ENCODE measurements at places on chromosomes 7 and 10. TPM values are rescaled to one million over a fixed set of nuclear protein-coding genes. Genes with fewer than 3 reads are reported as not detected.

RNF32 gene
- 0.38 TPM for total RNA-seq

EGR2 gene
- total RNA-seq: 4.8 TPM

CFTR gene
- total RNA-seq: 0.19 TPM

SH2B2 gene
- total RNA-seq: 3.1 TPM

FFAR4 gene
- total RNA-seq: 0.08 TPM

ADCYAP1R1 gene
- 1.4 TPM for total RNA-seq

Data from cardiac septum (tissue), 1 donor.